ENCODE measurements at places on chromosomes 11 and 22.
A peak's percentile ranks its signal among the peaks of the same experiment; 100 is the strongest.

DNA sequence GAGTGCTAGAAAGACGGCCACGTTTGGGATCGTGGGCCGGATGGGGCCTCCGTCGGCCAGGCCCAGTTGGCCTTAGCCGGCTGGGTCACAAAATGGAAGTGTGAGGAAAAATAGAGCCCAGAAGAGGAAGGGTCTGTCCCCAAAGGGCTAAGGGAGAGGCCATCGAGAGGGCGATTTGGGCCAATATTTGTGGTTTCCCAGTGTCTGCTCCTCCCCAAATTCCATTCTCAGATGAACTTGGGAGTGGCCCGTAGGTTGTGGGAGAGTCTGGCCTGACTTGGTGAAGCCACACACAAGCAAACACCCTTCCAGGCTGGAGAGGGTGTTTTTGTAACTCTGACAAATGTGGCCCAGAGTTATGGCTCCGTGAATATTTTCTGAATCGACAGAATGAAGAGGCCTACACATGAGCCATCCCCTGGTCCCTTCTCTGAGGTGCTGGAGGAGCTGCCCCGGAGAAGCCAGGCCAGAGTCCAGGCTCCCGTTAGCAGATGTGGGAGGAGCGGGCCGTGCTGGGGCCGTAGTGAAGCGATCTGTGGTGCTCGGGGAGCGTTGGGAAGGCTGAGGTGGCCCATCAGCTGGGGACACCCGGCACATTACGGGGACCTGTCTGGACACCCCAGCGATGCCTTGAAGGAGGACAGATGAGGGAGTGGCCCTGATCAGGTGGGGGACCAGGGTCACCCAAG, 73.5 kb upstream of the PPARA start:
- DNase-seq = no peak

DNA sequence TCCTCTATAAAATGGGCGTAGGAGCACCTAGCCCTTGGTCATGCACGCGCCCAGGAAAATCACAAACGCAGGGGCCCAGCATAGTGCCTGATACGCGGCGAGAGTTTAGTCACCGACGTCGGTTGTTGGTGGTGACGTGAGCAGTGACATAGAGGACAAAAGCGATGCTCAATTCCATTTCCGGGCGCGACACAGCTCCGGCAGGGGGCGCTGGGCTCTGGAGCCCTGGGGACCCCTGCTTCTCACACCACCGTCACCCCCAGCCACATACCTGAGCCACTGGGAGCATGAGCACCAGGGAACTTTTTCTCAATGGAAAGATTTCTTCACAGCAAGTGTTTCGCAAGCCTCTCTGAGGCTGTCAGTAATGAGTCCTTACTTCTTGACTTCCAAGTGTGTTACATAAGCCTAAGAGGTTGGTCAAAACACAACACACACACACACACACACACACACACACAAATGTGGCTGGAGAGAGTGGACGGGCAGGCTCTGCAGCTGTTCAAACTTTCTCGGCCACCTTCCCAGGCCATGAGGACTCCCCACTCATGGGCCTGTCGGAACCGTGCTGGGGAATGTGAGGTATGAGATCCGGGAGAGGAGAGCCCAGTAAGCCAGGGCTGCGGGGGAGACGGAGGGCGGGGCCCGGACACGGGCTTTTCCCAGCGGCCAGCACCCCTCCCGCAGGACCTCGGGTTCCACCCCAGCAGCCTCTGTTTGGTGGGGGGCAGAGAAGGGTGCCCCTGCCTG, 36.9 kb upstream of the LINC01488 start:
- peak; percentile 25 for DNase-seq

GRCh38 chr22:42639541-42640241, 710 bp downstream of the ATP5MGL start:
- no peak for DNase-seq

- no peak for DNase-seq
Observed at GRCh38 chr11:68118706-68119448, 2.3 kb downstream of the CHKA start.

DNA sequence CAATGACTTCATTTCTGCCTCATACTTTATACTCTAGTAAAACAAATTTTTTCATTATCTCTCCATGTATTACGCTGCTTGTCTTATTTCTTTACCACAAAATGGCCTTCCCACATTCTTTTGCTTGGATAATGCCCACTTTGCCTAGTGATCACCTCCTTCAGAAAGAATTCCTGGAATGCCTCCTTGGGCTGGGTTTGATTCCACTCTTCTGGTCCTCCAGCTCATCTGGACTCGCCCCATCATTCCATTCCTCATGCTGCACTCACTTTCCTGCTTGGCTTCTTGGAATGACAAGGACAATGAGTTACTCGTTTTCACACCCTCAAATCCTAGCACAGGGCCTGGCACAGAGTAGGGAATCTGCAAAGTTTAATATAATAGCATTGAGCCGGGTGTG, 475.1 kb upstream of the LARGE1 start:
- DNase-seq = no peak

GRCh38 chr11:3873712-3874349, 18.4 kb downstream of the STIM1 start:
- DNase-seq = no peak

Data from C1 segment of cervical spinal cord (tissue), 14 donors.